ENCODE measurements at places on chromosomes 16 and 17. TPM values are rescaled to one million over a fixed set of nuclear protein-coding genes. Genes with fewer than 3 reads are reported as not detected.

- DNase-seq, result no peak
- no peak overlapping the region for H3K27ac ChIP-seq
- no peaks in the 10 kb centered on the region for H3K27me3 ChIP-seq
- H3K36me3 ChIP-seq, result no peaks in the 10 kb centered on the region
- H3K4me3 ChIP-seq, result no peak overlapping the region
Observed at GRCh38 chr16:76780556-76780955, 410.4 kb upstream of the MON1B start.

- peaks cover 49% of the 10 kb centered on the region for H3K4me1 ChIP-seq
- DNase-seq, result no peak
- H3K36me3 ChIP-seq, result no peaks in the 10 kb centered on the region
- peak overlapping the region; percentile 77 for H3K4me3 ChIP-seq
- H3K27ac ChIP-seq, result no peak overlapping the region
Observed at GRCh38 chr17:9023392-9024218, 2.3 kb downstream of the NTN1 start.

DNA sequence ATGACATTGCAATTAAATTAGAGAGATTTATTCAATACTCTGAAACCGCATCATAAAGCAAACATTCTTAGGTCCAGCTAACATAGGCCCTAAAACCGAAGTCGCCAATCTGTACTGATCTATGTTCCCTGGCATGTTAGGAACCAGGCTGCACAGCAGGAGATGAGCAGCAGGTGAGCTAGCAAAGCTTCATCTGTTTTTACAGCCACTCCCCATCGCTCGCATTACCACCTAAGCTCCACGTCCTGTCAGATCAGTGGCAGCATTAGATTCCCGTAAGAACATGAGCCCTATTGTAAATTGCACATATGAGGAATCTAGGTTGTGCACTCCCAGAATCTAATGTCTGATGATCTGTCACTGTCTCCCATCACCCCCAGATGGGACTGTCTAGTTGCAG lies 91.5 kb downstream of the PARN start:
- no peaks in the 10 kb centered on the region for H3K27me3 ChIP-seq
- H3K4me1 ChIP-seq, result no peaks in the 10 kb centered on the region
- H3K27ac ChIP-seq, result no peak overlapping the region
- DNase-seq, result no peak

DNA sequence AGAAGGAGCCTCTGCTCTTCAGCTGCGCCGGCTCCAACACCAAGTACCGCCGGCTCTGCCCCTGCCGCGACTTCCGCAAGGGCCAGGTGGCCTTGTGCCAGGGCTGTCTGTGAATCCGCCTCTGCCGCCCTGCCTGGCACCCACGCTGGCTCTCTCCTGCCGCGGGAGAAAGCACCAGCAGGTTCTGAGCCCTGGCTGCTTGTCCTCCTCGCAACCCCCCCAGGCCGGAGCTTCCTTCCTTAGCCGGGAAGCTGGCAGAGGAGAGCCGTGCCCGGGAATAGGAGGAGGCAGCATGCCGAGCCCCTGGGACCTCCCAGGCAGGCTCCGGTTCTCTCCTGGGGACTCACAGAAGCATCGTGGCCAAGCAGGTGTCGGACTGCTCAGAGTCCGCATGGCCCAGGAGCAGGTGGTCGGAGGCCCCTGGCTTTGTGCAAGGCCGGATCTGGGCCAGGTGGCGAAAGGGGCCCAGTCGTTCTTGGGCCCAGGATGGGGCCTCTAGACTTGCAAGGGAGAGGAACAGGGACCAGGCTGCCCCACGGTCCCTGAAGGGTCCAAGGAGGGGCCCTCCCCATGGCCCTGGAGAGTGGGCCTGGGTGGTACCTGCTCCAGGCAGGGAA lies 80.6 kb downstream of the MGAT5B start:
- DNase-seq, result no peak
- no peak overlapping the region for H3K4me3 ChIP-seq
- H3K4me1 ChIP-seq, result no peaks in the 10 kb centered on the region
- H3K27me3 ChIP-seq, result peaks cover 38% of the 10 kb centered on the region
- H3K27ac ChIP-seq, result no peak overlapping the region
- no peaks in the 10 kb centered on the region for H3K36me3 ChIP-seq

DNA sequence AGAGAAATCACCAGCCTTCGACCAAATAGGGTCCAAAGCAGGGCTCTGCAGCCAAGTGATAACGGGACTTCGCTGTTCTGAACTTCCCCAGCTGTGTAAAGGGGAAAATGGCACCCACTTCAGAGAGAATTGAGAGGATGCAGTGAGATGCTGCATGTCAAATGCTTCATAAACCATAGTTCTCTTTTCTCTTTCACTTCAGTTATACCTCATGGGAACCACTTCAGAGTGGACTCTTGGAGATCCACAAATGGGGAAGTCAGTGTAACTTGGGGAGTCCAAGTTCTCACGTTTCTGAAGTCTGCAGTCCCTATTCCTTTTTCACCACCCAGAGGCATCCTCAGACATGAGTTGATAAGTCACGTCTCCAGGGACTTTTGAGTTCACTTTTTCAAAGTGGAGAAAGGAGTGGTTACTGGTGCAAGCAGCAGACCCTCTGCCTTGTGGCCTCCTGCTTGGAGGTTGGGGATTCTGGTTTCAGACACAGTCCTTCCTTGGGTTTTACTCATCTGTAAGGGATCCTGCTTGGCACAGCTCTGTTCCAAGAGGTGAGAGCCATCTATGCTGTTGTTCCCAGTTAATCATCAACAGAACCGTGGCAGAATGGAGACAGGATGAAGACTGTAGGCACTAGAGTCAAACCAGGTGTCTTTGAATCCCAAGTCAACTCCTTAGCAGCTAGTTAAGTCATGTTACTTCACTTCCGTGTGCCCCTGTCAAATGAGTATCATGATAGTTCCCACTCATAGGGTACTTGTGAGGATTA lies 123.4 kb upstream of the NOL11 start:
- no peaks in the 10 kb centered on the region for H3K36me3 ChIP-seq
- no peak for DNase-seq
- H3K4me3 ChIP-seq, result no peak overlapping the region
- no peaks in the 10 kb centered on the region for H3K27me3 ChIP-seq
- H3K27ac ChIP-seq, result no peak overlapping the region
- H3K4me1 ChIP-seq, result no peaks in the 10 kb centered on the region

DNA sequence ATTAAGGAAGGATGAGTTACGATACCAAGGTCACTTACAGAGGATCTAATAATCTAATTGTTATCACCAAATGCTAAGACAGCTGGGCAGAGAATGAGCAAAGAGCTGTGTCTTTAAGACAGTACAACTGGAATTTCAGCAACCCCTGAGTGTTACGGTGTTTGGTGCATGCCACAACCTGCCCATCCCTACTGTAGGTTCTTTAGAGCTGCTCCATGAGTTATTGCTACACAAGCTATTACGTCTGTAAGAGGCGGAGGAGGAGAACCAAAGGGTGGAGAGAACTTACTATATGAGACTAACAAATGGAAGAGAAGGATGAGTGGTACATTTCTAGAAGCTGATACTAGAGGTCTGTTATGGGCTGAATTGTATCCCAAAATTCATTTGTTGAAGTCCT lies 14.2 kb upstream of the C17orf78 start:
- no peaks in the 10 kb centered on the region for H3K36me3 ChIP-seq
- peaks cover 30% of the 10 kb centered on the region for H3K4me1 ChIP-seq
- no peaks in the 10 kb centered on the region for H3K27me3 ChIP-seq
- DNase-seq, result no peak
- H3K27ac ChIP-seq, result no peak overlapping the region

DNA sequence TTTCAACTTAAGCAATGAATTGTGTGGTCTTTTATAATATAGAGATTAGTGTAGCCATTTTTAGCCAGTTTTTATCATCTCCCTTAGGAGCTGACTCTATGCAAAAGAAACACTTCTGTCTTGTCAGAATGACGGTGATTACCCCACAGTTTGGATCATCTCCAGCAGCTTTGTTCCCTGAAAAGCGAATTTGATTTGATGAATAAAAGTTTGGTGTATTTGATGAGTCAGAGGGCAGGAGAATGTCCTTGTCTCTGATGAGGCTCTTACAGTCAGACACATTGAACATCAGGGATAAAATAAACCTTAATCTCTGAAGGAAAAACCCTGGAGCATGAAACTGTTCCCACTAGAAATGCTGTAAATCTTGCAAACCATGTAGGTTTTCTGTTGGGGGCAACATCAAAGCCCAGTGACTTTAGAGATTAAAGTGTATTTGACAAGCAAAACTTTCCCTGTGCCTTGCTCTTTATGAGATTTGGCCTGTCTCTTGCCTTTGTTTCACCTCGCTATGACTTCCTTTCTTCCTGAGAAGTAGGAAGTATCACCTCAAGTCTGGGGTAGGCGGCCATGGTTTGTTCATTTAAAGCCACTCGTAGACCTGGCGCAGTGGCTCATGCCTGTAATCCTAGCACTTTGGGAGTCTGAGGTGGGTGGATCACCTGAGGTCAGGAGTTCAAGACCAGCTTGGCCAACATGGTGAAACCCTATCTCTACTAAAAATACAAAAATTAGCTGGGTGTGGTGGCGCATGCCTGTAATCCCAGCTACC lies 209.3 kb downstream of the FTO start:
- DNase-seq, result no peak
- no peaks in the 10 kb centered on the region for H3K36me3 ChIP-seq
- H3K27ac ChIP-seq, result peak overlapping the region; percentile 54
- peaks cover 49% of the 10 kb centered on the region for H3K4me1 ChIP-seq
- no peaks in the 10 kb centered on the region for H3K27me3 ChIP-seq
- no peak overlapping the region for H3K4me3 ChIP-seq

GRCh38 chr16:1771188-1771863 lies at the start of gene NME3:
NME3 (minus strand) TSS chr16:1771543; CDS start chr16:1771534, 9 bp downstream.
- peak; percentile 86 for DNase-seq
- H3K27me3 ChIP-seq, result no peaks in the 10 kb centered on the region
- H3K36me3 ChIP-seq, result peaks cover 45% of the 10 kb centered on the region

DNA sequence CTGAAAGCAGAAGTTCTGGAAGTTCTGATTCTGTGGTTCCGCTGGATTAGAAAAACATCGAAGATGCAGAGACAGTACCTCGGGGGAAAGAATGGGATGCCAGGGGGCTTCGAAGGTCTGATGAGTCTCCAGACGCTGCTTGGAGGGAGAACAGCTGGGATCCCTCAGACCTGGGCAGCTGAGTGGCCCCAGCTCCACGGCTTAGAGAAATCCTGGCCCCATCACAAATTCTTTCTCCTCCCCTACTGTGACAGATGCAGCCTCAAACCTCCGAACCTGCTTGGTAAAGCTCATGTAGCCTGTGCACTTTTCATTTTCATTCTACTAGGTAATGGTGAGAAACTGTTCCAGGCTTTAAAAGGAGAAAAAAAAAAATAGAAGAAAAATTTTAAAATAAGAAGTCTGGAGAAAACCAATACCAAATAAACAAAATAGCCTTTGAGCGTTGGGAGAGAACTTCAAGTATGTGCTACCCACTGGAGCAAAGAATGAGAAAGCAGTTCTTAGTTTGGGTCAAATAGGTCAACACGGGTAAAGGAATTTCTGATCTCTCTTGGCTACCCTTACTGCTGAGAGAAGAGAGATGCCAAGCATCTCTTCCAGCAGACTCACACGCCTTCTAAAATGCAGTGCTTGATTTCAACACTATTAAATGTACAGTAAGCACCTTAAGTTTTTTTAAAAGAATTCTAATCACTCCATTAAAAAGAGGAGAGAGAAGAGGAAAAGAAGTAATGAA lies 19.9 kb downstream of the MAF start:
- H3K36me3 ChIP-seq, result no peaks in the 10 kb centered on the region
- no peak overlapping the region for H3K4me3 ChIP-seq
- DNase-seq, result no peak
- H3K4me1 ChIP-seq, result no peaks in the 10 kb centered on the region
- H3K27ac ChIP-seq, result no peak overlapping the region
- H3K27me3 ChIP-seq, result peaks cover 50% of the 10 kb centered on the region

DNA sequence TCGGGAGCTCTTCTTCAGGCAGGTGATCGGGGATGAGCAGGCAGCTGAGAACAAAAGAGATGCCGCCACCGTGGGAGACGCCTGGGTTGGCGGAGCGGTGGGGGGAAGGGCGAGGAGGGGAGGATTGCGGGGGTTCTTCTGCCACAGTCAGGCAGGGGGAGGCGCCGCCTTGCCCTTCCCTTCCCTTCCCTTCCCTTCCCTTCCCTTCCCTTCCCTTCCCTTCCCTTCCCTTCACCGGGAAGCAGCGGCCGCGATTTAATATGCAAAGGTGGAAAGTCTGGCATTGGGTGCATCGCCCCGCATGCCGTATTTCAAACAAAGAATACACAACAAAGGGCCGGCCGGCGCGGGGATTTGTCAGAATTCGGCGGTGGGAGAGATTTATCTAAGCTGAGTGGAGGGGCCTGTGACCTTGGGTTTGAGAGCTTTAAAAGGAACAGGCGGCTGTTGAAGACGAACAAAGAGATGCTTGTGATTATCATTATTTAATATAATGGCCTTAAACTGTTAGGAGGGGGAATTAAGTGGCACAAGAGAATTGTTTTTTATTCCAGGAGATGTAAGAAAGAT lies 262.3 kb upstream of the TNRC6C start:
- H3K4me3 ChIP-seq, result peak overlapping the region; percentile 8
- H3K27me3 ChIP-seq, result peaks cover 47% of the 10 kb centered on the region
- no peak for DNase-seq
- no peak overlapping the region for H3K27ac ChIP-seq
- H3K36me3 ChIP-seq, result no peaks in the 10 kb centered on the region

GRCh38 chr16:15765880-15766279 lies 90.9 kb downstream of the MYH11 start:
- no peaks in the 10 kb centered on the region for H3K36me3 ChIP-seq
- peaks cover 29% of the 10 kb centered on the region for H3K27me3 ChIP-seq
- no peak for DNase-seq

- DNase-seq, result no peak
- H3K4me3 ChIP-seq, result no peak overlapping the region
- H3K27ac ChIP-seq, result no peak overlapping the region
- H3K27me3 ChIP-seq, result no peaks in the 10 kb centered on the region
Observed at GRCh38 chr16:4623593-4623992, 1.0 kb upstream of the MGRN1 start.

The PIK3R5 gene
- total RNA-seq, result 2.7 TPM

The KRTAP4-6 gene
- total RNA-seq, result not detected

The TMC8 gene
- total RNA-seq, result 1.3 TPM

The TEX14 gene
- total RNA-seq, result 0.19 TPM

The KIF18B gene
- total RNA-seq, result 0.49 TPM

The TMEM238L gene
- not detected for total RNA-seq

The DOC2A gene
- 0.66 TPM for total RNA-seq

The PDK2 gene
- 206 TPM for total RNA-seq

Measured in left ventricle myocardium inferior (tissue), 1 donor.